ENCODE measurements at places on chromosomes 11 and 22.
A peak's percentile ranks its signal among the peaks of the same experiment; 100 is the strongest.

DNA sequence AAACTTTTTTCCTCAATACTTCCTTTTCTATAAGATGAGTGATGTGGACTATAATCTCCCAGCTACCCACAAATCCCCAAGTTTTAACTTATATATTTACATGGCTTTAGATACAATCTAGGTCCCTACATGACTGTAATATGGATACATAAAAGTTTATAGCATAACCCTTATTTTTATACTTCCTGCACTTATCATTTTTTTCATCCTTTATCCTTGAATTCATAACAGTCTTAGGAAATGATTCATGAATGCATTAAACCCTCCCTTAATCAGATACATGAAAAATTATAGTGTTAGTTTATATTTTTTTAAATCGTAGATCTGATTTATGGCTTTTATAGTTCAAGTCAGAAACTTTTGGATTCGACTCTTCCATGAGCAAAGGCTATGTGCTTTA is 195.8 kb downstream of the MAML2 start:
- DNase-seq = no peak

- DNase-seq = no peak
Measured at GRCh38 chr22:20550057-20550817, 42.8 kb downstream of the MED15 start.

DNA sequence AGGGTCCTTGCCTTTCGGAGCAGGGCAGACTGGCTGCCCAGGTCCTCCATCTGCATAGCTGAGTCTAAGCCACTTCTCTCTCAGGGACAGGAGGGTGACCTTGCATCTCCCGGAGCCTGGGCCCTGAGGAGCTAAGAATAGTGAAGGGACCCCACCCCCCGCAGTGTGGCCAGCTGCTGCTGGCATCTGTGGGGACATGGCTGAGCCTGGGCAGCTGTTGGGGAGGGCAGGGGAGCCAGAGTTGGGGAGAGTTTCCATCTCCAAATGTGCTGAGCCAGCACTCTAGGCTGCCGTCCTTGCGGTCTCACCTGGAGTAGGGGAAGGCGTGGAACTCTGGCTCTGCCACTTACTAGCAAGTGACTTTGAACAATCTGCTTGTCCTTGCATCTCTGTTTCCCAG is 34.8 kb upstream of the SHISAL1 start:
- DNase-seq = no peak

DNA sequence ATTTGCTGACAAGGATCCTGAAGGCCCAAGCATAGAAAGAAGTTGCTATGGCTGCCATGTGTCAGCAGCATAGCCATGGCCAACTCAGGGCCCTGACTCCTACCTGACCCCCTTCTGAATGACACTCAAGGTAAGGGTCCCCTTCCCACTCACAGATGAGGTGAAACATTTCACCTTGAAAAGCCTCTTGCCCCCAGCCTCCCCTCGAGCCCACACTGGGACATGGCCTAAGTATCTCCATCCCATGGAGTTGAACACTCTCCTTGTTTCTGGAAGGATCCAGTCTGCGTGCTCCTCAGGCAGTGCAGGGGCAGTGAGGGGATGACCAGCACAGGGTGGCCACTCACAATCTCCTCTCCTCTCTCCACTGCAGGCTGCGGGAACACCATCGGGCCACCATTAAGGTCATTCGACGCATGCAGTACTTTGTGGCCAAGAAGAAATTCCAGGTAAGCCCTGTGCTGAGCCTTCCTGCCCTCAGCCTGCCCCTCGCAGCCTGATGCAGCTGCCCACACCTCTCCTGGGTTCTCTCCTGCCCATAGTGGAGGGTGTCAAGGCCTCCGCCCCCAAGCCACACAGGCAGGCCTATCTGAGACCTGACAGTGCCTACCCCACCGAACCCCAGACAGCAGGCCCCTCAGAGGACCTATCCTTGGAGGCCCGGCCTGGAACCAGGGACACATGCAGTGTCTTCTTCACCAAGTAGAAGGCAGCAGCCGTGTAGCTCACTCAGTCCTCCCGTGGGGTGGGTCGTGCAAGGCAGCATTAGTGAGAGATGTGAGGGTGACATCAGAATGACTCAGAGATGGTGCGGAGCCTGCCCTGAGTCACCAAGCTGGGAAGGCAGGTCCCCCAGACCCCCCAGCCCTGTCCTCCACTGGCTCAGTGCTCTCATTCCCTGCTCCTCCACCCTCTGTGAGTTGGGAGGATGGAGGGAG is 68.9 kb upstream of the KCNQ1OT1 start:
- DNase-seq = no peak

- DNase-seq = no peak
Measured at GRCh38 chr11:117662255-117662654, 134.8 kb downstream of the DSCAML1 start.

- no peak for DNase-seq
Measured at GRCh38 chr11:105696000-105696399, 86.1 kb downstream of the GRIA4 start.

DNA sequence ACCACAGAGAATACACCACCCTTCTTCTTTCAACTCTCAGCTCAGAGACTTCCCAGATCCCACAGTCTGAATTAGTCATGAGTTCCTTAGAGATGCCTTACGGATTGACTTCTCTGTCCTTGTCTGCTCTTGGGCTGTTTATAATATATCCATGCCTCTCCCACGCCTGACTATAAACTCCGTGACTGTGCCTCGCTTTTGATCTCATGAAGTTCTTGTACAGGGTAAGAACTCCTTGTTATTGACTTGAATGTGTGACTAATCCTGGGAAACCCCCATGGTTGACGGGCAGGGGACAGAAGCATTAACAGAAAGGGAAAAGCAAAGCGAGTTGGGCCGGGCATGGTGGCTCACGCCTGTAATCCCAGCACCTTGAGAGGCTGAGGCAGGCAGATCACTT is 62.4 kb upstream of the POU2AF1 start:
- DNase-seq = peak; percentile 14

DNA sequence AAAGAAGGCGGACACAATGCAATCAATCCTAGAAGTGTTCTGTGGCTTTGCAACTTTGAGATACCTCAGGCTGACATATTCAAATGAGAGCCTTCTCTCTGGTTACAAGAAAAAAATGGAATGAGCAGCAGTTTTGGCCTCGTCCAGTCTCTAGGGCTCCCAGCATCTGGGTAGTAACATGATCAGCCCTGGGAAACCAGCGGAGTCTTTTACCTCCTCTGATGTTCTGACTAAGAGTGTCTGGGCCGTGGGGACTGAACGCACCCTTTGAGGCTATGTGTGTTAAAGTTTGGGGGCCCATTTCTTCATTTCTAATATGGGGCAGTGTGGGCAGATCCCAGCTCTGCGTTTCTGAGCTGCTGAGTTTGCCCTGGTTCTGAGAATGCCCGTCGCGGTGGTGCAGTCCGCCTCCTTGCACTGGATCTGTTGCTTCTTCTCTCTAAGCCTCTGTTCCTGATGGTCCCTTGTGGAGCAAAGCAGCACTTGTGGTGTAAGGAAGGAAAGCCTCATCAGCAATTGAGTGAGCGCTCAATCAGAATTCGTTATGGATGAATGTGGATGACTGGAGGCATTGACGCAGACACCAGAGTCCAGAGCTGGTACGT is 8.1 kb downstream of the PARVB start:
- no peak for DNase-seq

DNA sequence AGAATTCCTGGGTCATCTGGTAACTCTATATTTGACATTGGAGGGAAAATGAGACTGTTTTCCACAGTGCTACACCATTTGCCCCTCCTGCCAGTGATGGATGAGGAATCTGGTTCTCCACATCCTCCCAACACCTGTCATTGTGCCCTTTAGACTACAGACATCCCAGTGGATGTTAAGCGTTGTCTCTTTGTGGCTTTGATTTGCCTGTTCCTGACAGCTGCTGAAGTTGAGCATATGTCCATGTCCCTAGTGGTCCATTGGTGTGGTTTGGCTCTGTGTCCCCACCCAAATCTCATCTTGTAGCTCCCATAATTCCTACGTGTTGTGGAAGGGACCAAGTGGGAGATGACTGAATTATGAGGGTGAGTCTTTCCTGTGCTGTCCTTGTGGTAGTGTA is 88.5 kb downstream of the BRD1 start:
- no peak for DNase-seq

GRCh38 chr22:32682990-32683389 is 118.5 kb upstream of the TIMP3 start:
- DNase-seq = no peak

- DNase-seq = no peak
Measured at GRCh38 chr11:85440273-85440672, 186.9 kb downstream of the DLG2 start.

DNA sequence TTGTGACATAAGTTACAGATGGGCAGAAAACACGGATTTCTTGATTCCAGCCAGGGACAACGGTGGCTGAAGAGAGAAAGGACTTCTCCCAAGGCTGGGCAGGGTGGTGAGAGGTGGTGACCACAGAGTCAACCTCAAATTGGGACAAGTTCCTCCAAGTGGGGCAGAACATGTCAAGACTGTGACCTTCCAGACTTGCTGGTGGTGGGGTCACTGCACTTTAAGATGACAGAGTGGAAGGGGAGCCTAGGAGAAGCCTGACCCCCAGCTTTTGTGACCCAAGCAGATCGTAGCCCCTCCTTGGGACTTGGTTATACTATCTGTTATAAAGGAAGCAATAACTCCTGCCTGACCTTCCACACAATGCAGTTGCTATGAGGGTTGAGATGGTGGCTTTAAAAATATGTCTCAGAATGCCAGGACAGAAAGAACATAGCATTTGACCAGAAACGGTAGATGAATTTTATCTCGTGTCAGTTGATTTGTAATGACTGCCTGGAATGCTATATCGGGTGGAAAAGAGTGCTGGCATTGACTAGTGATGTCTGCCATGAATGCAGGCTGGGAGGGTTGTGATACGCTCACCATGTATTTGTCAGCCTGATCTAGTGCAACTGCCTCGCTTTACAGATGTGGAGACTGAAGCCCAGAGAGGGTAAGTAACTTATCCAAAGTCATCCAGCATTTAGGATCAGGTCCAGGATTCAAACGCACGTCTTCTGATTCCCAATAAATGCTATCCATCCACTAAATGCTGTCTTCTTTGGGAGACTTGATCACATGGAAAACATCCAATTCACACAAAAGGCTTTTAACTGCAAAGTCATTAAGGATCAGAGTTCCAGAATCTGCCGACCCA is 18.3 kb downstream of the TST start:
- no peak for DNase-seq

DNA sequence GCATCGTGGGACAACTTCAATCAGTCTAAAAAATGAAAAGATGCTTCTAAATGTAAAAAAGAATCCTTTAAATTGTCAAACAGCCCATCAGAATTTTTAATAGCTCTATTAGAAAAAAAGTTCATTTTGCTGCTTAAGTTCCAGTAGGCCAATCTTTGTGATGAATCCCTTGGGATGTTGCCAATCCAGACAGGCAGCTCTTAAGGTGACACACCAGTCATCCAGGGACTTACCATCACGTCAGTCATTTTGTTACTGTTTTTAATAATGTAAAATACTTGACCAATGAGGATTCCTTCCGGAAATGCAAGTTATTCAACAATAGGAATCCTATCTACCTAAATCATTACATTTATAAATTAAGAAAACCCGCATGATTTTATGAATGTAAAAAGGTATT is 47.8 kb upstream of the TMEM45B start:
- DNase-seq = no peak

GRCh38 chr11:10847960-10848860 is 9.6 kb downstream of the ZBED5 start:
- no peak for DNase-seq

GRCh38 chr11:18001191-18001590 is 11.7 kb downstream of the SERGEF start:
- no peak for DNase-seq

- DNase-seq = no peak
Measured at GRCh38 chr11:34915136-34916014, 804 bp downstream of the APIP start.

- peak; percentile 12 for DNase-seq
Measured at GRCh38 chr11:31397239-31397834, 27.7 kb downstream of the DNAJC24 start.

GRCh38 chr11:65444314-65445051 is 21.9 kb downstream of the NEAT1 start:
- no peak for DNase-seq

DNA sequence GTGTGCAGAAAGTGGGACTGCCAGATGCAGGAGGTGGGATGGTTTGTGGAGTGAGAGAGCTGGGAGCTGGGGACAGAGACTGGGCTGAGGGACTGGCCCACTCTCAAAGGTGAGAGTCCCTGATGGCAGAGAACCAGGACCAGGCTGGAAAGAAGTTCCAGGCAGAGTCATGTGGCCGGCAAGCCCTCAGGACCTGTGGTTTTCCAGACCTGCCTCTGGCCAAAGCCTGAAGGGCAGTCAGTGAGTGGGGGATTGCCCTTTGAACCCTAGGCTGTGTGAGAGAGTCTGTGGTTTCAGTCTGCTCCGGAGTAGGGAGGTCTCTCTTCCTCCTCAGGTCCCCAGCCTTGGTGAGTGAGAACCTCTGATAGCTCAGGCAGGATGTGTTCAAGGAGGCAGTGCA is 17.0 kb downstream of the KCNC1 start:
- DNase-seq = no peak

DNA sequence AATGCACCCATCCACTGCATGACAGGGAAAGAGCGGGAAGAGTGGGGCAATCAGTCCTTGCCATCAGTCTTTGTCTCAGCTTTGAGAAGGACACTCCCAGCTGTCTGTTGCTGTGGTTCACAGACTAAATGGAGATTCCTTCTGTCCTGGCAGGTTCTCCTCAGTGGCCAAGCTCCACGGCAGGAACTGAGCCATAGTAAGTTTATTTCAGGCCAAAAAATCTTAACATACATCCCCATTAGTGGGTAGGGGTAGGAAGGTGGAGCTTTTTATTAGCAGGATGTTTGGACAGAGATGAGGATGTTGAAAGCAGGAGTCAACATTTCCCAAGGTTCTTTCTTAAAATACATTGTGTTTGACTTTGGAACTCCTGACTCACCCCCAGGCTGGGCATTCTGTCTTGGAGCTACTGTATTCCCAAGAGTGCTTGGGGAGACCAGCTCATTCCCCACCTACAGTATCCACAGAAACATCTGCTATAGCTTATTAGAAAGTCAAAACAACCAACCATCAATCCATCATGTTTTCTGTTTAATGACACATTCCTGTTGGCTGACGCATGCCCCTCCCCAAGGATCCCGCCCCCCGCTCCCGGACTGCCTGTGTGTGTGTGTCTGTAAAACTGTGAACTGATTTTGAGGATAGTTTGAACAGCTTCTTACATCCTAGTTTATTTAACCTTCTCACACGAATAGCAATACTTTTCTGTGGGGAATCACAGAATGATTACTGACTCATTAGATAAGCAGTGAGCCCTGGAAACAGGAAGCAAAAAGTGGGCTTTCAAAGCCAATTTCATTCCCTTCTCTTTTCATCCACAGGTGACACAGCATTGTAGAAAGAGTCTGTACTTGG is 109.5 kb downstream of the CCDC81 start:
- no peak for DNase-seq

GRCh38 chr11:66280428-66280827 is 2.5 kb downstream of the CNIH2 start:
- no peak for DNase-seq

DNA sequence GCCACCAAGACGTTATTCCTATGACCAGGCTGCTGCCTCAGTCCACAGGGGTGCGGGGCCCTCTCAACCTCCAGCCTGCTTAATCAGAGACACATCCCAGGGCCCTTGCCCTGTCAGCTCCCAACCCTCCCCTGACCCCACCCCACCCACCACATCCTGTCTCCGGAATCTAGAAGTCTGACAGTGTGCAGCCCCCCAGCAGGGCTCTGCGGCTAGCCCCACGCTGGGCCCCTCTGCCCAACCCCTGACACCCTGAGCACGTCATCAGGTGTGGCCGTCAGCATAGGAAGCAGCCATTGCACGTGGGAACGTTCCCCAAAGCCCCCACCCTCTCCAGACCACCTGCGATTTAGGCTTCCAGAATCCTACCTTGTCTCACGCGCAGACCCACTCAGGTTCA is 34.3 kb upstream of the IGSF9B start:
- DNase-seq = no peak
